ENCODE measurements at places on chromosomes 1 and 21.

DNA sequence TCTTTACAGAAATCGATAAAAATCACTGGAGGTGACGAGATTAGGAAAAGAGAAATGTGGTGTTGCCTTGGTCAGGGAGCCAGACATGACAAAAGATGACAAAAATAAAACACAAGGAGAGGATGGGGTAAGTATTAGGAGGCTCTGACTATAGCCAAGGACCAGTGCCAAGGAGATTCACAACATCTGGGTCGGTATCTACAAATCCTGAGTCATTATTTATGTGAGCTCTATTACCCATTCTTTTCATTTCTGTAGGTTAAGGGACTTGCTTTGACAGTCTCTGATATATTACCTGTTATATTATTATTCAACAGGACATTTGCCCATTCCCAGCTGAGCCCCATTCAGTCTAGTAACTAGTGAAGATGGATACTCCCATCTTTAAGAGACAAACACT is 120.8 kb downstream of the TYW3 start:
- no peak for DNase-seq

DNA sequence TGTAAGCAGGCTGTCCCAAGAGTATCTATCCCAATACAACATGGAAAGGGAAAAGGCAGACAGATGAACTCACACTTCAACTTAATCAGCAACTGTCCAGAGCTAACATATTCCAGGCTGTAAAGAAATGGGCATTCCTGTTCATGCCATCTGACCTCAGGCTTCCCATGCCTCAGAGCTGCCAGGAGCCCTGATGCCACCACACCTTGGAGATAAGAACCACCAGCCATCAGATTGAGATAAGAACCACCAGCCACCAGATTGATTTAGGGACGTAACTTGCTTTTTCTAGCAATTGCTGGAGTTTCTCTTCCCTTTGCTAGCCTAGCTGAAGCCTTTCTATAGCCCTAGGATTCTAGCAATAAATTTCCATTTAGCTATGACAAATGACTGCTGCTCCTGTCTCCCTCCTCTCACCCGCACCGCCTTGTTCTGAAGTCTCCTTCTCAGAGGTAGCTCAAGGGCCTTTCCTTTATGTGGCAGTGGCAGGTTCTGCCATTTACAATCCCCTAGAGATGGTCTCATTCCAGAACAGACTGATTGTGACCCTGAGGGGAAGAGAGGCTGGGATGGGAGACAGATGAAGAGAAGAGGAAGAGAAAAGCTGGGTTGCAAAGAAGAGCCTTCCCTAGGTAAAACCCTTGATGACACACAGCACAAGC is 88.0 kb upstream of the CTTNBP2NL start:
- DNase-seq: no peak

DNA sequence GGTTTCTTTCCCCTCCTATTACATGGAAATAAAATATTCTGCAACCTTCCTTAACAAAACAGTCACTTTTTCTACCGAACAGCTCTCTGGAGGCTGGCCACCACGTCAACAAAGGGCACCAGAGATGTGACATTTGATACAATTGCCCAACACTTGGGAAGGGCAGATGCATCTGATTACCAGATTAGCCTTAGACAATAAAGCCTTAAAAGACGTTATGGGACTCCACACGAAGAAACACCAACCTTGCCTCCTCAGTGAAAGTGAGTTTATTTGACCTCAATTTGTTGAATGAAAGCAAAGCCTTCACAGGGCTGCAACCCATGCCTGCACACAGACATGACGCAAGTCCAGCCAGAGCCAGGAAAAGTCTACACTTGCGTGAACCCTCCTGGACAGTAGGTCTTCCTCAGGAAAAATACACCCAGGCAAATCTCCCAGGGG is 136.1 kb downstream of the TGFBR3 start:
- no peak for DNase-seq

DNA sequence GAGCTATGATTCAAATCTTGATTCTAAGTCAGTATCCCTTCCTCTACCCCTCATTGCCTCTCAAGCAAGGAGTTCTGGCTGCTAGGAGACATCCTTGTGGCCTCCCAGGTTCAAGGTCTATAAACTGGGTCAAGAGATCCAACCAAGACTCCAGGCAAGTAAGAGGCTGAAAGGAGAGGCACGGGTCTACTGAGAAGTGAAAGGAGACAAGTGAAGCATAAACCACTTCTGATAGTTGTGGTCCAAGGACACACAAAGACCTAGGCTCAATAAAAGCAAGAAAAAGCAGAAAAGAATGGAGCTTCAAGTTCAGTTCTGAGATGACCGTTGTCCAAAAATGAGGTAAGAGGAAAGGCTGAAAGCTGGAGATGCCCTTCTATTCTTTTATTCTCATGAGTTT is 17.8 kb upstream of the PPP2R5A start:
- DNase-seq: no peak

DNA sequence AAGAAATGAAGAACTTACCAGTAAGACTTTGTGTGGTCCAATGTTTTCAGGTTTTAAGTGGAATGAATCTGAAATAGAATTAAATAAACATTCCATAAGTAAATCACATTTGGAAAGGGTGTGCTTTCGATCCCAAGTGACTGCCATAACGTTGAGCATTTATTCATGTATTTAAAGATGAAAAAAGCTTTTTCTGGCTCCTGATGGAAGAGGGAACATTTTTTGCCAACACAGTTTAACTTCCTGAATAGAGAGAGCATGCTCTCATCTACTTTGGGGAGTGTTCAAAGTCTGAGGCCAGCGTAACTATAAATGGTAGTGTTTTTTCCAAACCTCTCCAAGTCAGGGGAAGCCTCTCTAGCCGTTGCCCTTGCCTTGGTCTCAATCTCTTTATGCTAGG is 55.8 kb downstream of the GNG12 start:
- DNase-seq: no peak

DNA sequence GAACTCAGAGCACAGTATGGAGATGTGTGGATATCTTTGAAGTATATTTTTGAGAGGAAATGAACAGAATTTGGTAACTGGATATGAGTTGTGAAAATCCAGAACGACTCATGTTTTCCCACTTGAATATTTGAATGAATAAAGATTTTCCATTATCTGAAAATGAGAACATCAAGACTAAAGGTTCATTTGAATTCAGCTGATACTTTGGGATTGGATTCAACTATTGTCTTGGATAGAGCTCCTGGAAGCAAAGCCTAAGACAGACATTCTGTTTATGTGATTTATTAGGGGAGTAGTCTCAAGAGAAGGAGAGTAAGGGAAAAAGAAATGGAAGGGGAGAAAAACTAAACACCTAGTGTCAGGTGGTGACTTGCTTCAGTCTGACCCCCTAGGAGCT is 256.0 kb upstream of the LYPLAL1 start:
- no peak for DNase-seq

- no peak for DNase-seq
These were observed 7.9 kb downstream of the S100A10 start for GRCh38 chr1:151985768-151986167.

DNA sequence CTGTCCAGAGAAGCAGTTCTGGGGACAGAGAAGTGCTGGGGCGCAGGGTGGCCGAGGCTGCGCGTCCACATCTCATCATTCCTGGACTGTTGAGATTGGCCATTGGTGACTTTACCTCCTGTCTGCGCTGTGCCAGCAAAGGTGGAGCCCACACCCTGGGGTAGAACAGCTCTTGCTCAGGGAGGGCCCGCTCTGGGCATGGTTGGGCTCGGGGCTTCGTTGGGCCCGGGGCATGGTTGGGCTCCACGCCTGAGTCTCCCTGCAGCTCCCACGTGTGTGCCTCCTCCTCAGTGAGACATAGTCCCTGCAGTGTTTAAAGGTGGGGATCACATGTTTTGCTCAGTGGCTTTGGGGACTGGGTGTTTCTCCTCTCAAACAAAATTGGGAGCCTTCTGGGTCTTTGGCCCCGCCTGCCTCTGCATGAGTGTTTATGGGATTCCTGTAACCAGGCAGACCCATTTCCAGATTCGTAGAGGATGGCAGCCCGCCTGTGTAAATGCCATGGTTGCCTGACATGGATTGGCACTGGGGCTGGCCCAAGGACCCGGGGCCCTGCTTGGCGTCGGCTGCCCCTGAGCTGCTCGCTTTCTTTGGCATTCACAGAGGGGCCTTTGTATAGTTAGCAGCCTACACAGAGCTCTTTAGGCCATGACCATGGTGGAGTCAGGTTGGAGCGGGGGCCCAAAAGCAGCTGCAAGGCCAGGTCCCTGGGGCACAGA is 104.6 kb downstream of the TLR5 start:
- no peak for DNase-seq

- DNase-seq: no peak
These were observed 55.5 kb downstream of the PLPPR5 start for GRCh38 chr1:98949166-98949565.

DNA sequence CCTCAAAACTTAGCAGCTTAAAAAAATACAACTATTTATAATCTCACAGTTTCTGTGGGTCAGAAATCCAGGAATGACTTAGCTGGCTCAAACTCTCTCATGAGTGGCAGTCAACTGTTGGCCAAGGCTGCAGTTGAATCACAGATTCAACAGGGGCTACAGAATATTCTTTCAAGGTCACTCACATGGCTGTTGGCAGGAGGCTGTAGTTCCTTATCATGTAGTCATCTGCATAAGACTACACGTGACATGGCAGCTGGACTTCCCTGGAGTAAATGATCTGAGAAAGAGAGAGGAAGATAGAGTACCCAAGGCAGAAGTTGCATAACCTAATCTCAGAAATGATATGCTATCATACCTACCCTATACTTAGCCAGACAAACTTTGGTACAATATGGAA is 75.2 kb upstream of the TSPAN2 start:
- no peak for DNase-seq
